KBM-7 (cell line): ENCODE measurements at places on chromosomes 12 and 14.
A peak's percentile ranks its signal among the peaks of the same experiment; 100 is the strongest.

DNA sequence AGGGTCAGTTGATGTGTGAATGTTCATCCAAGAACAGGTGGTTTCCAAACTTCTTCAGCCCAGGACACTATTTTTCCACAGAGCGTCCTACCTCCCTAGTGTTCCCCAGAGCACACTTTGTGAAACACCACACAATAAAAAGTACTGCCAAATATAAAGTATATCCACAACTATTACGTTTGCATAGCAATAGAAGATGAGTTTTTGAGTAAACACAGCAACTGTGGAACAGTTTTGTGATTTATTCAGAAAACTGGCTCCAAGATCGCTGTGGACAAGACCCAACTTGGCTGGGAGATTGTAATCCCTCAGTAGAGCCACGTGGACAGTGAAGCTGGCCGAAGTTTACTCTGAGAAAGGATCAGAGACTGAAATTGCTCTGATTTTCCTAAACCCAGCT lies 14.5 kb upstream of the MAP1LC3B2 start:
- DNase-seq = no peak

DNA sequence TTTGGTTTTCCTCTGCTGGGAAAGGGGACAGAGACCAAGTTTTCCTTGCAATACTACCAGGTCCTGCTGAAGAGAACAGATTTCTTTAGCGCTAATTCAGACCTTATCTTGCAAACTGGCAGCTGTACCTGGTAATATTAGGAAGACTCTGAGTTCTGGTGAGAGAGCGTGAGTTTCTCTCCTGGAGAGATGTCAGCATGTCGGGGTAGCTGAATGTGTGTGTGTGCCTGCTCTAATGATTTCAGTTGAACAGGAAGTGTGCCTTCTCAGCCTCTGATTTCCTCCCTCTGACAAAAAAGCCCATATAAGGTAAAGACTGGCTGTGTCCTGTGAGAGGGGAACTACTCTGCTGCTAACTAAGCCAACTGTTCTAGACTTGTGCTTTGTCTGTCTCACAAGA lies 10.3 kb upstream of the ERP27 start:
- DNase-seq = peak; percentile 96

- DNase-seq = no peak
Measured at GRCh38 chr14:84646786-84647500, 883.0 kb upstream of the FLRT2 start.

GRCh38 chr12:71438670-71439361 lies 782 bp upstream of the LGR5 start:
- DNase-seq = peak; percentile 14

- no peak for DNase-seq
Measured at GRCh38 chr14:96979611-96980074, 182.5 kb downstream of the VRK1 start.

GRCh38 chr14:104722938-104723650 lies 935 bp upstream of the ADSS1 start:
- no peak for DNase-seq
